ENCODE measurements at places on chromosomes 5 and 9. TPM values are rescaled to one million over a fixed set of nuclear protein-coding genes. Genes with fewer than 3 reads are reported as not detected.

LRRC19 gene
- not detected for total RNA-seq

DND1 gene
- total RNA-seq, result 4.6 TPM

- H3K27ac ChIP-seq, result no peak overlapping the region
- H3K4me3 ChIP-seq, result no peak overlapping the region
- DNase-seq, result no peak
- H3K27me3 ChIP-seq, result no peaks in the 10 kb centered on the region
- no peaks in the 10 kb centered on the region for H3K4me1 ChIP-seq
- H3K36me3 ChIP-seq, result peaks cover 5% of the 10 kb centered on the region
Observed at GRCh38 chr5:38297830-38298608, 39.7 kb downstream of the EGFLAM start.

ABLIM3 gene
- total RNA-seq, result 2.4 TPM

DNA sequence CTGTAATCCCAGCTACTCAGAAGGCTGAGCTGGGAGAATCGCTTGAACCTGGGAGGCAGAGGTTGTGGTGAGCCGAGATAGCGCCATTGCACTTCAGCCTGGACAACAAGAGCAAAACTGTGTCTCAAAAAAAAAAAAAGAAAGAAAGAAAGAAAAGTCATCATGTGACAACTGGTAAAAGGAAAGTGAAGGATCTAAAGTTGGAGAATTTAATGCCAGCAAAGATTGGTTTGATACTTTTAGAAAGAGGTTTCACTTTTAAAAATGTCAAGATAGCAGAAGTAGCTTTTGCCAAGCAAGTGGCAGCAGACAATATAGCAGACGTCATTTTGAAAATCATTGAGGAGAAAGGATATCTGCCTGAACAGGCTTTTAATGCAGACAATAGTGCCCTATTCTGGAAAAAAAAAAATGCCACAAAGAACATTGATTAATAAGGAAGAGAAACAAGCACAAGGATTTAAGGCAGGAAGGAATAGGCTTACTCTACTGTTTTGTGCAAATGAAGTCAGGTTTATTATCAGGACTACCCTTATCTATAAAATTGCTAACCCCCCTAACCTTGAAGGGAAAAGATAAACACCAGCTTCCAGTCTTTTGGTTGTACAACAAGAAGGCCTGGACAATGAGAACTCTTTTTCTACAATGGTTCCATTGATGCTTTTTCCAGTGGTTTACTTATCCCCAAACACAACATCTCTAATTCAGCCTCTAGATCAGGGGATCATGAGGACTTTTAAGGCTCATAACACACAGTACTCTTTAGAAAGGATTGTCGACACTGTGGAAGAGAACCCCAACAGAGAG lies 12.0 kb downstream of the PKD2L2 start:
- no peak for DNase-seq
- peaks cover 17% of the 10 kb centered on the region for H3K4me1 ChIP-seq
- no peak overlapping the region for H3K27ac ChIP-seq
- no peak overlapping the region for H3K4me3 ChIP-seq

DNA sequence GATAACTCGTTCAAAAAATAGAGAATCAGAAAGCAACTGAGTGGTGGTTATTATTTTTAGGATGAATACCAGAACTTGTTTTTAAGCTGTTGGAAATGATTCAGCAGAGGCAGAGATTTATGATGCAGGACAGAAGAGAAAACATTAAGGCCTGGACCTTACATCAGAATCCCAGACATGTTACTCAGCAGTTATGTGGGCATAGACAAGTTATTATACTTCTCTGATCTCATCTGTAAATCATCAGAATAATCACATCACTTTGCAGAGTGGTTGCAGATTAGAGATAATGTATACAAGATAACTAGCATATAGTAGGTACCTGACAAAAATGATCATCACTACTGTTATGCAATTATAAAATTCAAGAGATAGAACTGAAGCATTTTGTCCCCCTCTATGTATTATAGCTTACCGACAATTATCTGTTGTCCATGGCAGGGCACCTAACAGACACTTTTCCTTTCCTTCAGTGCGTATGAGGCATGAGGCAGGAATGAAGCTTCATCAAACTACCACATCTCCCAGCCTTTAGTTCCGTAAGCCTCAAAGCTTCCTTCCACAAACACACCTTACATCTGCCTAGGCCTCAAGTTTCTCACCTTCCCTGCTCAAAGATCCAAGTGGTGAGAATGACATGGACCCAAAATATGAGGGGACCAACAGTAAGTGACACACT lies 165.9 kb downstream of the DENND1A start:
- DNase-seq, result no peak
- peaks cover 4% of the 10 kb centered on the region for H3K4me1 ChIP-seq
- H3K36me3 ChIP-seq, result no peaks in the 10 kb centered on the region

- DNase-seq, result no peak
- peaks cover 4% of the 10 kb centered on the region for H3K4me1 ChIP-seq
- no peak overlapping the region for H3K4me3 ChIP-seq
- no peaks in the 10 kb centered on the region for H3K36me3 ChIP-seq
Observed at GRCh38 chr9:98989036-98990000, 45.6 kb downstream of the COL15A1 start.

SPINK13 gene
- total RNA-seq, result not detected

S100Z gene
- total RNA-seq, result not detected

GRCh38 chr9:121185178-121185745 lies 16.4 kb downstream of the RAB14 start:
- H3K27me3 ChIP-seq, result no peaks in the 10 kb centered on the region
- H3K4me3 ChIP-seq, result no peak overlapping the region
- H3K4me1 ChIP-seq, result peaks cover 26% of the 10 kb centered on the region
- H3K27ac ChIP-seq, result no peak overlapping the region

- H3K36me3 ChIP-seq, result no peaks in the 10 kb centered on the region
- peak overlapping the region; percentile 20 for H3K27ac ChIP-seq
- H3K27me3 ChIP-seq, result peaks cover 12% of the 10 kb centered on the region
- H3K4me3 ChIP-seq, result peak overlapping the region; percentile 59
- H3K4me1 ChIP-seq, result peaks cover 57% of the 10 kb centered on the region
Observed at GRCh38 chr5:61731946-61732314, 399.9 kb downstream of the ZSWIM6 start.

DNA sequence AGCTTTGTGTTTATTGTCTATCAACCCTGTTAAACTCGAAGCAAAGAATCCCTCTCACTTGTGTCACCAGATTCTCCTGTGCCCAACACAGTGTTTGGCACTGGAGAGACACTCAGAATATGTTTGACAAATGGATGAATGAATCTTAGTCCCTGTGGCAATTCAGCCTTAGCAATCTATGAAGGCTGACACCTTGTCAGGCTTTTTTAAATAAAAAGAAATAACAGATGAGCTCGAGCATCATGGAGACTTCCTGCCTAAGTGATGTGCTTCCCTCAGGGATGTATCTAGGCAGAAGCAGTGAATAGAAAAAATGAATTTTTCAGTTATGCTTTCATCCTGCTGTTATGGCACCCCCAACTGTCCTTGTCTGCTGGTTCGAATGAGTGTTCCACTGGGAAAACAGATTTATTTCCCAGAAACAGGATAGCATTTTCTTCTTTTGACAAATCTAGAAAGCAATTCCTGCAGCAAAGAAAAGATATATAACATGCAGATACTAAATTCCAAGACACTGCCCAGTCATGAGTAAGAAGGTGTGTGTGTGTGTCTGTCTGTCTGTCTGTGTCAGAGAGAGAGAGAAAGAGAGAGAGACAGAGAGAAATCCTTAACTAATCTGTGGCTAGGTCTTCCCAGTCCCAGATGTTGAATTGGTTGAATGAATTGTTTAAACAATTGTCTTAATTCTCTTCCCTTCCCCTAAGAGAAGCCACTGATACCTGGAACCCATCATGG lies 16.7 kb downstream of the MAMDC2 start:
- H3K27ac ChIP-seq, result no peak overlapping the region
- H3K36me3 ChIP-seq, result no peaks in the 10 kb centered on the region
- no peaks in the 10 kb centered on the region for H3K4me1 ChIP-seq
- no peak overlapping the region for H3K4me3 ChIP-seq
- no peak for DNase-seq

DNA sequence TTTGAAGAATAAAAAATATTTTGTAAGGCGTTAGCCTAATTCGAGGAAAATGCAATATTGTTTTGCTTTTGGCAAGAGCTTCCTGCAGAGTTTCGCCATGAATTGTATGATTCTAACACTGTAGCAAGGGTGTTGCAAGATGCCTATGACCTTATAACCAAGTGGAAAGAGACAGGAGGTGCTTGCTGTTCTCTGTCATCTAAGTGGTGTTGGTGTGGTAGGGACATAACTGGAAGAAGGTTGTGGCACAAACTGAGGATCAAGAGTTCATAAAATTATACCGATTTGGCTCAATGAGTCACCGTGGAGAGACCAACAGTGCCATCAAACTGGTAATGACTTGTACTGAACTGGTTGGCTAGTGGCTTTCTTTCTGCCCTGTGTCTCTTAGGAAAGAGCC lies 6.3 kb downstream of the STC2 start:
- H3K4me1 ChIP-seq, result peaks cover 9% of the 10 kb centered on the region
- no peak overlapping the region for H3K4me3 ChIP-seq
- H3K27ac ChIP-seq, result no peak overlapping the region
- H3K27me3 ChIP-seq, result peaks cover 53% of the 10 kb centered on the region
- no peak for DNase-seq

RNF183 gene
- total RNA-seq, result not detected

IL4 gene
- total RNA-seq, result not detected

- no peaks in the 10 kb centered on the region for H3K27me3 ChIP-seq
- peaks cover 36% of the 10 kb centered on the region for H3K4me1 ChIP-seq
- H3K36me3 ChIP-seq, result no peaks in the 10 kb centered on the region
- no peak overlapping the region for H3K27ac ChIP-seq
- DNase-seq, result no peak
Observed at GRCh38 chr5:107634981-107635848, 35.5 kb downstream of the EFNA5 start.

DNA sequence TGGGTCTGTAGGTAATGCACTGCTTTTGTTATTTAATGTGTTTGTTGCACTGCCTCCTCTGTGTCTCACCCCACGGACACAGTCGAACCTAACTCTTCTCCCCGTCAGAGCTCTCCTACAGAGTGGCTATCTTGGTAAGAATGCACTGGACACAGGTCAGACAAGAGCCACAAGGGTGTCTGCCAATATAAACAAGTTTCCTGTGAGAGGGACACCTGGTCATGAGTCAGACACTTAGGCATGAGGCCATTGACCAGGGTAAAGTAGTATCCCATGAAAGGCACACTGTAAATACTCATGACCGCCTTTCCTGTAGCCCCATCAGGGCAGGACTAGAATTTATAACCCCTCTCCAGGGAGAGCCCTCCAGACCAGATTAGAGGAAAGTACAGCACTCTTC lies 115.5 kb downstream of the SLC12A2 start:
- no peak for DNase-seq
- H3K4me3 ChIP-seq, result no peak overlapping the region
- H3K4me1 ChIP-seq, result peaks cover 5% of the 10 kb centered on the region
- peaks cover 11% of the 10 kb centered on the region for H3K27me3 ChIP-seq
- no peak overlapping the region for H3K27ac ChIP-seq
- peaks cover 10% of the 10 kb centered on the region for H3K36me3 ChIP-seq

Data from neural crest cell (in vitro differentiated cells).